ENCODE measurements at places on chromosomes 7 and 10. TPM values are rescaled to one million over a fixed set of nuclear protein-coding genes. Genes with fewer than 3 reads are reported as not detected.

GRCh38 chr10:119348516-119349240 lies 141.3 kb downstream of the GRK5 start:
- no peak for DNase-seq

DNA sequence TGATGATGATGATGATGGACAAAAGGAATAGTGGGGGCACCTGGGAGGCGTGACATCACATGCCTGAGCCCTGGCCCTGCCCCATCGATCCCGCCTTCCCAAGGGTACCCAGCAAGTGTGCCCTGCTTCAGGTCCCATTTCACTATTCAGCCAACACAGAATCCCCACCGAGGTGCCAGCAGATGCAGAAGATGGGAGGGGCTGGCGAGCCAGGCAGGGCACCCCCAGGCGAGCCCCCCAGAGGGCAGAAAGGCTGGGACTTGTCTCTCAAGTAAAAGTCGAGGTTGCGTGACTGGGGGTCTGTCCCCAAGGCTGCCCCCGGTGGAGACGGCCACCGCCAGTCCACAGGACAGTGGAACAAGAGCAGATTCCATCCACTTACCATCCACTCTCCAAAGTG lies 57.5 kb downstream of the INSIG1 start:
- no peak for DNase-seq

The GIMAP7 gene
- not detected for total RNA-seq

The SFR1 gene
- 3.2 TPM for total RNA-seq

The ABCB1 gene
- total RNA-seq = 0.31 TPM

The IDI2 gene
- not detected for total RNA-seq

DNA sequence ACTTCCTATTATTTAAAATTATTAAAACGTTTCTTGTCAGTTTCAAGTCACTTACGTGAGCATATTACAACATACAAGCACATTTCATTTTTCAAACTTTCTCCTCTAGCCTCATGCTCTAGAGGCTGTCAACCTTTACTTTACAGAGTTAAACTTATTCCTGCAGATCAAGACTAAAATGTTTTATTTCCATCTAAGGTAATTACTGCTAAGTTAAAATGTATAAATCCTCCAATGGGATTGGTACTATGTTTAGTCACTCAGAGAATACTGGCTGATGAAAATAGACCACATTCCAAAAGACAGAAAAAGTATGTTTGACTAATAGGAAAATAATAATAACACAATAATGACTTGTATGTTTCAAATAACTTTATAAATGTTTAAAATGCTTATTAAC lies 8.4 kb upstream of the TRDMT1 start:
- DNase-seq = no peak

GRCh38 chr10:78980354-78980753 lies 88.4 kb upstream of the ZMIZ1 start:
- no peak for DNase-seq

GRCh38 chr10:50326757-50327701 lies 75.7 kb upstream of the ASAH2 start:
- DNase-seq = no peak

DNA sequence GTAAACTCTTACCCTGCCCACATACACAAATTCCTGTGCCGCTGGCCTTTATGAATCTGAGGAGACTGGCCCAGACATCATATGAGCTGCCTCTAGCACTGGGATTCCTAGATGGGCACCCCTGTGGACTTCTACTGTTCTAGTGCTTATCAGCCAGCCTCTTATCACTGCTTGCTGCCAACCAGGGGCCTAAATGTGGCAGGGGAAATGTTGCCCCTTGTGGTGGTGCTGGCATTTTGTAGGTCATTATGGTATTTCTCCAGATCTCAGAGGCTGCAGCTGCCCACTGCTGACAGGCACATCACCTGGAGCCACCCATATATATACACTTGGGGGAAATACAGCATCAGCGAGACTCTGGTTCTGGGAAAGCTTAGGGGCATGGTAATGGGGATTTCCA lies 5.4 kb downstream of the SFR1 start:
- DNase-seq = peak; percentile 49

The ARHGAP21 gene
- 31.7 TPM for total RNA-seq

GRCh38 chr10:118017071-118017740 lies 29.5 kb downstream of the RAB11FIP2 start:
- DNase-seq = no peak

- DNase-seq = no peak
Observed at GRCh38 chr10:97020452-97021400, 165.0 kb downstream of the SLIT1 start.

The HGF gene
- total RNA-seq = not detected

DNA sequence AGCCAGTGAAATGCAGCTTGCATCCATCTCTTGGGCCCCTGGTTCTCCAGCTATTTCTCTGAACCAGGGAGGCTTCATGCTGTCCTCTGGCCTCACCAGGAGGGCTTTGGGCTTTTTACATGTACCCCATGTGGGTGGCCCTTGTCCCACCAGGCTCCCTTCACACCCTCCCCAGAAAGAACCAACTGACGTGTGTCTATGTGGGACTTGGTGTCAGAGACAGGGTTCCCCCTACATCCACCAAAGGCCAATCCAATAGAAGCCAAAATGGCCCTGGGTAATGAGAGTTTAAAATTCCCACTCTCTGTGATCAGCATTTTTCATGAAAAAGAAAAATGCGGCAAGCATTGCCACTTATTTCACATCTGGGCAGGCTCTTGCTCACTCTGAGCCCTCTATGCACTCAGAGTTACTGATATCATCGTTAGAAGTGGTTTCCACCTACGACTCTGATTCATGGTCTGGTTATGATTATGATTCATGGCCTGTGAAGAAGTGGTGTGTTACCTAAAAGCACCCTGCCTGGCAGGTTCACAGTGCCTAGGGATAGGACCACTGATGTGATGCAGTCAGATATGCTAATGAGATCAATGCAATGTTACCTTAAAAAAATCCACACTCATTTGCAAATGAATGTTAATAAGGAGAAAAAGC lies 133.5 kb downstream of the BUB3 start:
- no peak for DNase-seq

DNA sequence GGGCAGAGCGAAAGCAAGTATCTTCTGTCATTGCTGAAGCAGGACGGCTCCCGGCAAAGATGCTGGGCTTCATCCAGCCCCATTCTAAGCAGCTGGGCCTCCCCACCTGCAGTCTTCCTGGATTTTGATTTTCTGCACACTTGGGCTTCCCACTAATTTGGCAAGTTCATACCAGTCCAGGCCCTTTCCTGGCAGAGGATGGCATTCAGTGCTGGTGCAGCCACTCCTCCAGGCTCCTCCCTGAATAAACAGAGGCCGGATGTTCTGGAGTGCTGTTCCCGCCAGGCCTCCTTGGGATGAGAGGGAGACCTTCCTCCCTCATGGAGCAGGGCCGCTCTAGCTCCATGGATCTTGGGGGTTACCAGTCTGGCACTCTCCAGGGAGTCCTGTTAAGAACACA lies 3.4 kb downstream of the BAG3 start:
- peak; percentile 70 for DNase-seq

- no peak for DNase-seq
Observed at GRCh38 chr7:5696346-5697110, 84.9 kb downstream of the RNF216 start.

The PRSS37 gene
- not detected for total RNA-seq

- DNase-seq = no peak
Observed at GRCh38 chr10:37687581-37687980, 169.8 kb downstream of the ZNF248 start.

- DNase-seq = no peak
Observed at GRCh38 chr7:150958062-150958552, 20.0 kb downstream of the KCNH2 start.

Measured in HT-29 (cell line).